Kidney tubule cell (primary cell): ENCODE measurements at places on chromosomes 5 and 9.

GRCh38 chr5:55850839-55851674 is at the start of gene IL31RA:
Gene IL31RA (plus strand): TSS chr5:55851357. CDS start chr5:55851571, 214 bp downstream.
- DNase-seq: peak; percentile 79

DNA sequence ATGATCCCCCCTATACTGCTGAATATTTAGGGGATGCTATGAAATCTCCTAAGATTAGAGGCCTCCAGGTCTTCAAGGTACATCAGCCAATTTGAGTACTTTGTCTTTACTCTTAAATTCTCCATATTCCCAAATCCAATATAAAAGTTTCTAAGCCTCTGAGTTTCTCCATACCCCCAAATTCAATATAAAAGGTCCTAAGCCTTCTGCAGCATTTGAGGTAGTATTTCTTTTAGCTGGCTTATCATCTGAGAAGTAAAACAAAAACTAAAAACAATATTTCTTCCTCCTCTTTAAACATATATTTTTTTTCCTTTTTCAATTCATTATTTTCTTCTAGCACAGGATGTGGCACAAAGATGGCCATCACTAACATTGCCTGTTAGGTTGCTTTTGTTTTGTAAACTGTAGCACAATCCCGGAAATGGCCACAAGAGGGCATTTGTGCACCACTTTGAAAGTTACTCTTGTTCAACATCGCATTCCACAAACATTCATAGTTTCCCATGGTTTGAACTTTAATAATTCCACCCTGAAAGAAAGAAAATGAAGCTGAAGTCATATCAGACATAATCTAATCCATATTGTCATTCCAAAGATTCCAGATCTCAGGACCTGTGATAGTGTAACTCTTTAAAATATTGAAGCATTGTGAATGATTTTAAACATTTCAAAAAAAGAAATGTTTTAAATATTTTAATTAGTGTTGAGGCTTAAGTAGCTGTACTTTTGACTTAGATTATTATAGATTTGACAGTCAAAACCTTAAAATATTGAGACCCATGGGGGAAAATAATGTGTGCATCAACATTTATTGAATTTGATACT is 21.0 kb upstream of the SCGB3A2 start:
- DNase-seq: peak; percentile 62

DNA sequence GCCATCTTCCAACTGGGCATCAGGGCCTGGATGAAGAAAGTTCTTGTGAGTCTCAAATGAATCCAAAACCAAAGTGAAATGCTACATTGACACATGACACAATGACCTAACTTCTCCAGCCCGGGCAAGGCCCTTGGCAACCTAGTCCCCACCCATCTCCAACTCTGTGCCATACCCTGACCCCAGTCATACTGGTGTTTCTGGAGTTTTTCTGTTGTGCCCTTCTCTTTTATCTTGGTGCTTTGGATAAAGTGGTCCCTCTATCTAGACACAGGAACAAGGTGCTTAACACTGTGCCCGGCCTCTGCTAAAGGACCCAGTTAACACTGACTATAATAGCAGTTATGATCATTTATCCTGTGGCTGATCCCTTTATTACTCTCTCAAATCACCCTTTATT is 149.8 kb downstream of the GRIA1 start:
- DNase-seq: no peak

DNA sequence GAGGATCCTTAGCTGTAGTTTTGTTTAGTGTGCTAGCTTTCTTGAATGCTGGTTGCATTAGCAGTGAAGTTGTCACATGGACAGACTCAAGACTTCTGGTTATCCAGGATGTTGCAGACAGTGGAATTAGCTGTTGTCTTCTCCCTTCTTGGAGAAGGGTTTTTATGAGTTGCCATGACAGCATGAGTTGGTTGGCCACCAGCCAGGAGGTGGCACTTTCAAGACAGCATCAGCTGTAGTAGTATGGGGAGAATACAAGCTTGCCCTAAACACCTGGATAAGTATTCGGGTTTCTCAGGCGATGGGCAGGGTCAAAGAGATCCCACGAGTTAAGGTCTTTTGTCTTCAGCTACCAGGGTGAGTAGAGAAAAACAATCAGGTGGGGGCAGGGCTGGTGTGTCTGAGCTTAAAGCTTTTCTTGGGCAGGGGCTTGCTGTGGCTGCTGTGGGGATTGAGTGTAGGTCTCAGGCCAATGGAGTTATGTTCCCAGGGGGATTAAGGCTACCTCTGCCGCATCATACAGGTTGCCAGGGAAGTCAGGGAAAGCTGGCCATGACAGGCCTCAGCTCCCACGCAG is 7.7 kb upstream of the C5orf47 start:
- peak; percentile 30 for DNase-seq

DNA sequence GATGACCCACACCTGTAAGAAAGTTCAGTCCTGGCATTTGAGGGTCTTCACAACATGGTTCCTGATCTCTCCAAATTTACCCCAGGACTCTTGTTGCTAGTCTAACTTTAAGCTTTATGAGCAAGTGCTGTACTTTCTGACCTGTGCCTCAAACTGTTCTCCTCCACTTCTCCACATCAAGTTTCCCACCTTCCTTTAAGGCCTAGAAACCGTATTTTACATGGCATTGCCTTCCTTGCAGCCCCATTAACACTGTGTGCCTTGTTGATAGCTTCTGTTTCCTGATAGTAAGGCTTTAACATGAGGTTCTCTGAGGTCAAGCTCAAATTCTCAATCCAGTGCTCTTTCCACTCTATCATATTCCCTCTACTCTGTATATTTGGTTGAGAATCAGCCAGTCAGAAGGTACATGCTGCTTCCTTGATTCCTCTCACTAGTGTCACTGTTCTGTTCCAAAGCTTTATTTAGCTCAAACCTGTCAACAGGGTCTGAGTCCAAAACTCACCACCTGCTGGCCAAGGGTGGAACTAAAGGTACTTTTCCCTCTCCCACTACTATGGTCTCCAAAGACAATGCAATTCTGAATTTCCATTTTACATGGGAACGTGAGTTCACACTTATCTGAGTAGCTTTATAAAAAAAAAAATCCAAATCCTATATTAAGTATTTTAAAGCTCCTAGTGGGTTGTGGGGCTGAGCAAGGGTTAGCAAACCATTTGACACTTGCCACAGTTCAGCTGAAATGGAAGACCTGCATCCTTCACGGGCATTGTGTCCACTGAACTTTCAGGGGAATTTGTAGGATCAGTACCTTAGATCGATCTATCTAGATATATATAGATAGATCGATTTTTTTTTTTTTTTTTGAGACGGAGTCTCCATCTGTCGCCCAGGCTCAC is 21.1 kb downstream of the VCP start:
- peak; percentile 61 for DNase-seq

DNA sequence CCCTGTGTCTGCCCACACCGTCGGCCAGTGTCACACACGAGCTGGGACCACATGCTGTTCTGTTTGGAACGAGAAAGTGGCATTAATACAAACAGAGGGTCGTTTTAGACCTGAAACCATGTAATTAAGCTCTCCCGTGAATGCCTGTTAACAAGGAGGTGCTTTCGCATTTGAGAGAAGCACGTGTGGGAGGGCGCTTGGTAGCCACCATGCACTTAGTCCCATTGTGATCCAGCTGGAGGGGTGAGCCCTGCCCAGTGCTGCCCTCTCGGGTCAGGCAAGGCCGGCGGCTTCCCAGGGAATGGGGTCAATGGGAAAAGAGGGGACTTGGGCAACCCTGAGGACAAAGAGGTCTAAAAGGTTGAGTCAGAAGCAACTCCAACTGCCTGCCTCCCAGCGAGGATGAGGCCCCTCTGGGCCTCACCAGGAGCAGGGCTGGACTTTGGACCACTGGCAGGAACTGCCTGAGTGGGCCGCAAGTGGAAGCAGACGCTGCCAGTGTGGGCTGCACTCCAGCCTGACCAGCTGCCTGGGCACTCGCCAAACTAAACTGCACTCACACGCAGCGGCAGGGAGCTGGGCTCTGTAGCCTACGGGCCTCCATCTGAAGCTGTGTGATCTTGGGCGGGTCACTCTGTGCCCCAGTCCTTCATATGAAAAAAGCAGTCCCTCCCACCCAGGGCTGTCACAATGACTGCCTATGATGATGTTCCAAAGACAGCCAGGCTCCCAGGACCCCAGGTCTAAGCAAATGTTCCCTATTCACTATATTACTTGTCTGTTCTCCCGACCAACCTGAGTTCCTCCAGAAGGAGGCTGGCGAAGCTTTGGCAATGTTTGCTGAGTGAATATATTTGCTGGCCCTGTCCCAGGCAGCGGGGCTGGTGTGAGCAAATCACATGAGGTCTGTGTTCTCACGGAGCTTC is 195.7 kb downstream of the CDK5RAP2 start:
- peak; percentile 49 for DNase-seq

DNA sequence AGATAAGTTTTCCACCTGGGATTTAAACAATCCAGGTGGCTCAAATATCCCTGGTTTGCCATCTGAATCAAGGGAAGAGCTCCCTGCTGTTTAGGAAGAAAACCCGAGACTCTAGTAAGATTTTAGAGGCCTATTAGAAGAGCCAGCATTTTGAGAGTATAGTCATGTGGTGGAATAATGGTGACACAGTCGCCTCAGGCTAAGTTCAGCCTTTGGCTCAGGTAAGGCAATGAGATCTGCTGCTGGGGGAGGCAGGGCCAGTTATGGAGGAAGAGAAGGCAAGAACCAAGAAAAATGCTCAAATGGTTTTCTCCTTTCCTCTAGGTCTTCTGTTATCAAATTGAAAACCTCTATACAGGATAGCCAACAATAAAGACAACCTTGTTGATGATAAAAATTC is 16.2 kb downstream of the RAD1 start:
- DNase-seq: no peak

GRCh38 chr9:114098021-114098935 is 814 bp downstream of the KIF12 start:
- peak; percentile 86 for DNase-seq
